Astrocyte (in vitro differentiated cells and primary cell): ENCODE measurements at places on chromosomes 2 and 18. TPM values are rescaled to one million over a fixed set of nuclear protein-coding genes. Genes with fewer than 3 reads are reported as not detected.

GRCh38 chr2:26503231-26503880 lies 25.4 kb upstream of the OTOF start:
- H3K4me3 ChIP-seq: peak overlapping the region; percentile 51
- peak; percentile 32 for DNase-seq
- peaks cover 38% of the 10 kb centered on the region for H3K27me3 ChIP-seq
- no peaks in the 10 kb centered on the region for H3K36me3 ChIP-seq
- no peak overlapping the region for H3K27ac ChIP-seq
- peaks cover 7% of the 10 kb centered on the region for H3K4me1 ChIP-seq

CD207 gene
- not detected in 2 replicates for total RNA-seq

METTL5 gene
- 52.3 and 55.7 TPM in 2 replicates for total RNA-seq

GRCh38 chr2:135637456-135638087 lies 104.1 kb upstream of the UBXN4 start:
- peaks cover 10% of the 10 kb centered on the region for H3K36me3 ChIP-seq
- H3K27ac ChIP-seq: no peak overlapping the region
- no peak overlapping the region for H3K4me3 ChIP-seq
- H3K27me3 ChIP-seq: no peaks in the 10 kb centered on the region
- no peak for DNase-seq
- no peaks in the 10 kb centered on the region for H3K4me1 ChIP-seq

ANKRD53 gene
- total RNA-seq: 0.94 and 1.1 TPM in 2 replicates

- no peaks in the 10 kb centered on the region for H3K36me3 ChIP-seq
- H3K4me3 ChIP-seq: no peak overlapping the region
- no peaks in the 10 kb centered on the region for H3K27me3 ChIP-seq
- no peak overlapping the region for H3K27ac ChIP-seq
- H3K4me1 ChIP-seq: no peaks in the 10 kb centered on the region
- peak; percentile 64 for DNase-seq
Observed at GRCh38 chr2:150888337-150888736, 373.3 kb downstream of the RBM43 start.

SLC11A1 gene
- total RNA-seq: not detected in 2 replicates
